ENCODE measurements at places on chromosomes 3 and 15.

GRCh38 chr3:156840826-156841689, 14.9 kb downstream of the LEKR1 start:
- DNase-seq = no peak

DNA sequence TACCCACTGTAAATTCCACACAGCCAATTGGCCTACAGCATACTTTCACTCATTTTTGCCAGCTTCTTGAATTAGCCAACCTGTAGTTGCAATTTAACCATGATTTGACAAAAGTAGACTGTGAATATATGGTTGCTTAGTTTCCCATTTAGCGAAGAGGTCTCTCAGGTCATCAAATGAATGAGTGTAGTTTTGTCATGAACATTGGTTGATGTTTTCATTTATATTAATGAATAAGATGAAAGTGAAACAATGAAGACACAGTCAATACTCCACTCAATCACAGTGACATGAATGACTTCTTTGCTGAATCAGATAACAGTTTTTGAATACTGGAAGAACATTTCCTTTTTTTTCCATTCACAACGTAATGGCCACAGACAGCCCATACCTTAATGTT, 15.3 kb upstream of the FAM3D start:
- no peak for DNase-seq

DNA sequence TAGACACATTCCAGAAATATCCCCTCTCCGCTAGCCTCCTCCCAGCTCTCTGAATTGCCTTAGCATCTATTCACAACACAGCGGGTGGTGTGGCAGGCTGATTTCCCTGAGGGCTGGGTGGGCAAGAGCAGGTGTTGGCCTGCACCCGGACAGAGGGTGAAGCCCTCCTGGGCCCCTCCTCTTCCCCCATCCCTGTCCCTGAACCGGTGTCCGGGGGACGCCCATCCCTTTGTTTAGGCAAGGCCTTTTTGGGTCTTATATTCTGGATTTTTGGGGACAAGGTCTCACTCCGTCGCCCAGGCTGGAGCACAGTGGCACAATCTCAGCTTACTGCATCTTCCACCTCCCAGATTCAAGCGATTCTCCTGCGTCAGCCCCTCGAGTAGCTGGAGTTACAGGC, 55.2 kb upstream of the KLHL25 start:
- DNase-seq = no peak

- no peak for DNase-seq
Measured at GRCh38 chr3:20125897-20126296, 60.1 kb downstream of the SGO1 start.

DNA sequence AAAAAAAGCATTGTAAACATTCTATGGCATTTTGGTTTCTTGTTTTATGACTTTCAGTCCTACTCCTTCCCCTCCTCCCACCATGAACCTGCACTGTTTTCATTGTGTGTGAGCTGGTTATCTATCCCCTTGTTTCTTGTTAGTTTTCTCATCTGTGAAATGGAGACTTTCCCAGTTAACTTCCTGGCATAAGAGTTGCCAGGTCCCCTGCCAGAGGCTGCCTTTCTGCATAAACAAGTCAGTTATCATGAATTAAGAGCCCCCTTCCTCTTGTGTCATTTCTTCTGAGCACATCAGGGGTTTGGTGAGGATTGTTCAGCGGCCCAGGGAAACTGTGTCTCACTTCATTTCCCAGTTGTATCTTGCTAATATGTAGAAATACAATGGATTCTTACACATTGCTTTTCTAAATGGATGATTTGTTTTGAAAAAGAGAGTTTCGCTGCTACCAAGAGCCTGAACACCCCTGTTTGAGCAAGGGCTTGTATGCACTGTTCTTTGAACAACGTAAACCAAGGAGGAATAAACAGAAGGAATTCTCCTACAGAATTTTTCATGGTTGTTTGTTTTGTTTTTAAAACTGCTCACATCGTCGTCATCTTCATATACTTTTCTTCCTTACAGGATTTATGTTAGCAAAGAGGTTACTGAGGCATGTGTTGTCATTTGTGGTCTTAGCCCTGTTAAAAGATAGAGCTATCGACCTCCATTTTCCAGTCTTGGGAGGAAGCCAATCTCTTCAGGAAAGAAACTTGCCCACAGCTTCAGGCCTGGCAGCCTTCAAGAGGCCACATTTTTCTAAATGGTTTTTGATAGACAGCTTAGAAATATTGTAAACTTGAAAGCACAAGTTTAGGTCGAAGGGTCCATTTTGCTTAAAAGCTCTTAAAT, 144.6 kb upstream of the IL12A start:
- no peak for DNase-seq

GRCh38 chr3:128282380-128283196, 129.3 kb downstream of the EEFSEC start:
- no peak for DNase-seq

- DNase-seq = no peak
Measured at GRCh38 chr3:5275529-5275928, 88.0 kb downstream of the EDEM1 start.

DNA sequence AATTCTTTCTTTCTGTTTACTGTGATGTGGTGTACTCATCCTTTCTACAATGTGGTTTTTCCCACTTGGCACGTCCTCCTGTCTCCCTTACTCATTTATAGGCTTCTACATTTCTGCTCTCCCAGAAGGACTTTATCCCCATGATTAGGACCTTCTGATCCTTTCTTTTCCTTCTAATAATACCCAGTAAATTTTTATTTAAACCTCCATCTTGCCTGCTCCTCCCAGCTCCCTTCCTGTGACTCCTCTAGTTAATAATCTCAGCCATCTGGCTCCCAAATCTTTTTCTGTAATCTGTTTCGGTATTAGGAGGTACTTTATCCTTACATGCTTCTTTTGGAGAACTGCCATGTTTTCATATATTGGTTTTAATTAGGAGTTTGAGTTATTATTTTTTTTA, 11.2 kb upstream of the P2RY1 start:
- DNase-seq = no peak

DNA sequence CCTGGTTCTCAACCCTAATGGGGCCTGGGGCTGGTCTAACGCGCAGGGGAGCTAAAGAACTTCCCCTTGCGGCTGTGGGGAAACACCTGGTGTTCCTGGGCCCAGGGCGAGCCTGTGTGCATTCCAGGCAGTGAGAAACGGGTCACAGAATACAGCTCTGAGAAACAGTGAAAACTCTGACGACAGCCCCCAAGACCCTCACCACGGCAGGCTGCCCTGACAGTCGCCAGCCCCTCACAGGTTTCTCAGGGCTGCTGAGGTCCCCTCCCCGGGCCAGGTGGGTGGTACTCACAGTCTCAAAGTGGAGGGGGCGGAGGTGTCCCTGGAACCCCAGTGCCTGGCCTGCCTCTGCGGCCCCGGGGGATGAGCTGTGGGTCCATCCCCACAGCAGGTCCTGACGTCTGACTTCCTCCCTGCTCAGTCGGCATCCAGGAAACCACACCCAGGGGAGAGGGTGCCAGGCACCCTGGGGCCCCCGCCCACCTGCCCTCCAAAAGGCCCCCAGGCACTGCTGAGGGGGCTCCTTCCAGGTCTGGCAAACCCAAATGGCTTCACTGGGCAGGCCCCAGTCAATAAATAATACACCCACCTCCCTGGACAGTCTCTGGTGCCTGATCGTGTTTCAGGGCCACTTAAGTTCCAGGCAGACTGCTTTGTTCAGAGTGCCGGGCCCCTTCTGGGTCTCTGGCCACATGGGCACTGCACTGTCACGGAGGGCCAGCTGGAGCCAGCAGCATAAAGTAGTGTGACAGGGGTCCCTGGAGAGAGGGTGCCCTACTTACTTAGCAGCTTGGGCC, 57.7 kb downstream of the IQSEC1 start:
- no peak for DNase-seq

GRCh38 chr3:122258757-122259371, 66.2 kb upstream of the CSTA start:
- DNase-seq = no peak

GRCh38 chr3:37630441-37630840, 231.2 kb upstream of the CTDSPL start:
- DNase-seq = no peak

DNA sequence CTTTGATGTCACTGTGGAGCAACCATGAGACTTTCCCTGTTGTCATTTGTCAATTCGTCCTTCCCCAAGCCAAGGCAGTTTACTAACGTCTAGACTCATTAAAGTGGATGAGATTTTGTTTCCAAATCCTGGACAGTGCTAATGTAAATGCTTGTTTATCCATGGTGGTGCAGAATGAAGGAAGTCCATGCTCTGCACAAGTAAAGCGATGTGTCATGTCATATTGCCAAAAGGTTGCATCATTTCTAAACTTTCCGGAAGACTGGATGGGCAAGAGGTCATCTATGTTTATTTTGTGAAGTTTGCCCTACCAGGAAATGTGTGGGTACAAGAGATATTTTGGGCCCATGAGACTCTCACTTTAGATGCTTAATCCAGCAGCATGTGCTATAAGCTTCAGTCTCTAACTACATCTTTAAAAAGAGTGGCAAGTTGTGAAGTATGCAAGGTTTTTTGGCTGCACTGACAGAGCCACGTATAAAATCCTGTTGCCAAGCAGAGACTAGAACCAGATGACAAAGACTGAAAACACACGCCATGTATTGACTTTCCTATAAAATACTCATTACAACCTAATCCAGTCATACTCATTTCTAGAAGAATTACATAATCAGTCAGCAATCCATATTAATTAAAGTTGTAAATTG, 72.1 kb upstream of the FNDC3B start:
- DNase-seq = no peak

DNA sequence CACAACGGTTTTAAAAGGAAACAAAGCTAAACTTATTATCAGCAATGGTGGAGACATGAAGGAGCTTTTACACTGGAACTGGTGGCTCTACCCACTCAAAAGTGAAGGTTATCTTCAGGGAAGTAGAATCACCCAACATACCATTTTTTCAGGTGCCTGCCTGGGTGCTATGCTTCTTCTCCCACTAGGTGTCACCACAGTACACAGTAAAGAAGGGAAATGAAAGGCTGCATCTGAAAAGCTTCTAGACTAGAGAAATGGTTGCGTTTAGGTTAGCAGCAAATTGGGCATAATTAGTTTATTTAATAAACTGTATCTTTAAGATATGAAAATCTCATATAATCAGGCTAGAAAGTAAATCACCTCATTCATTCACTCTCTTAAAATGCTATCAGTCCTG, 47.0 kb upstream of the SELENOK start:
- DNase-seq = no peak

GRCh38 chr15:63600001-63600615, 2.9 kb downstream of the FBXL22 start:
- DNase-seq = no peak

- no peak for DNase-seq
Measured at GRCh38 chr15:92745845-92746271, 90.3 kb upstream of the FAM174B start.

GRCh38 chr15:33844186-33844585, 124.1 kb upstream of the CHRM5 start:
- DNase-seq = no peak

GRCh38 chr3:36814066-36814717, 49.8 kb upstream of the DCLK3 start:
- DNase-seq = no peak

DNA sequence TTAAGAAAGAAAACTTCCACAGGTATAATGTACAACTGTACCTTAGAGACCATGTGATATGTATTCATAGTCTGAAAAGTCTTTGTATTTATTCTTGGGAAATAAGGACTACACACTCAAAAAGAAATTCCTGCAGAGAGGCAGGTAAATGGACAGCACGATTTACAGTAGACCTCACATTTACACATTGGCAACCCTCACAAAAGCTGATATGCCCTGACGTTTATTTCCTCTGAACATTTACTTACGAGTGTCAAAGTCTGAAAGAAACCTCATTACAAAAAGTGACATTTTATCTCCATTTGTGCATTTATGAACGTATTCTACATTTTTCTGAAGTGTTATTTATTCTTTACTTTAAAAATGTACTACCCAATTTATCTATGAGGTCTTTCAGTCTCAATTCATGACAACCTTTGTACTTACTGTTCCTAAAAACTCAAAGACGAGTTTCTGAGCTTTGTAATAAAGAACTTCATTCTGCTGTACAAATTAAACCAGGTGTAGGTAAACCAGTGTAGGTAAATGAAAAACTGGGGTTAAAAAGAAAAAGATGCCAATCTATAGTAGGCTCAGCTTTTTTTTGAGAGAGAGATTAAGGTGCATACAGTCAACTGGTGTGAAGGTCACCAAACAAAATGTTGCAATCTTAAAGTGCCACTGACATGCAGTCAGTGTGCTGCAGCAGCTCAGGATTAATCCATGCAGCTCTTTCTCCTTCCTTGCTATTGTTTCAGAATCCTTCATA, 44.3 kb downstream of the THRB start:
- DNase-seq = no peak

DNA sequence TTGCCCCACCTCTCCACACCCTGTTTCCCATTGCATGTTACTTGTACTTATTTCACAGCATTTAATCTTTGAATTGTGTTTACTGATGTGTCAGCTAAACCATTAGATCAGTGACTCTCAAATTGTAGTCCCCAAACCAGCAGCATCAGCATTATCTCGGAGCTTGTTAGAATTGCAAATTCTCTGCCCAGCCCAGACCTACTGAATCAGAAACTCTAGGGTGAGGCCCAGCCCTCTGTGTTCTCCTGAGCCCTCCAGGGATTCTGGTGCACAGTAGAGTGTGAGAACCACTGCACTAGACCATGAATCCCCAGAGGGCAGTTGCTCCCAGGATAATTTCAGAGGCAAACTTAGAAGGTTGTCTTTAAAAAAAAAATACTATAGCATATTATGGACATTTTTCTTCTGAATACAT, 13.0 kb downstream of the PLD1 start:
- DNase-seq = no peak

GRCh38 chr3:20186600-20187004, 596 bp upstream of the SGO1 start:
- no peak for DNase-seq

GRCh38 chr3:36591959-36592358, 172.4 kb downstream of the DCLK3 start:
- no peak for DNase-seq

GRCh38 chr3:35241236-35241635, 398.1 kb upstream of the ARPP21 start:
- no peak for DNase-seq

GRCh38 chr3:50351323-50351697, 648 bp downstream of the CYB561D2 start:
- DNase-seq = no peak

DNA sequence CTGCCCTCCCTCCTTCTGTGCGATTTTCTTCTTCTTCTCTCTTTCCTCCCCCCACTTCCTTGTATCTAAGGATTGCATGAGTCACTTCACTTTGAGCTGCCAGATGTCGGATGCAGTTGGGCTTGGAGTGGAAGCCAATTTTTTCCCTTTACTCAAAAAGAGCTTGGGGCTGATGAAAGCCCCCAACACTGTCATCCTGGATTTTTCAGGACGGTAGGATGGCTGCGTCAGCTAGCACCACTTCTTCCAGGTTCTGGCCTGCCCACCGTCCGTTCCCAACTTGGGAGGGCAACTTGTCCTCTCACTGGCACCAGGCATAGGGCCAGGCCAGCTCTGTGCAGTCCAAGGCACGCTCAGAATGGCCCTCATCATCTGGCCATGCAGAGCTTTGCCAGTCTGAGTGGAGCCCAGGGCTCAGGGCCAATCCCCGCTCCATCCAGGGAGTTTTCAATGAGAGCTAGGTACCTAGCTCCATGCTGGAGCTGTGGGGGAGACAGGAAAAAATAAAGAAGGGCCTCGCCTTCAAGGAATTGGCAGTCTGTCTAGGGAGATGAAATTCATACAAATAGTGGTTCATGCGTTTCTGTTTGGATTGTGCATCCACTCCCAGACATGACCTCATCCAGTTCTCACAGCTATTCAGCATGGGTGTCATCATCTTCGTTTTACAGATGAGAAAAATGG, 47.7 kb upstream of the INSYN1 start:
- DNase-seq = peak; percentile 56

GRCh38 chr3:36580716-36581115, 183.6 kb downstream of the DCLK3 start:
- no peak for DNase-seq
